ENCODE measurements at places on chromosomes 6 and 20.

DNA sequence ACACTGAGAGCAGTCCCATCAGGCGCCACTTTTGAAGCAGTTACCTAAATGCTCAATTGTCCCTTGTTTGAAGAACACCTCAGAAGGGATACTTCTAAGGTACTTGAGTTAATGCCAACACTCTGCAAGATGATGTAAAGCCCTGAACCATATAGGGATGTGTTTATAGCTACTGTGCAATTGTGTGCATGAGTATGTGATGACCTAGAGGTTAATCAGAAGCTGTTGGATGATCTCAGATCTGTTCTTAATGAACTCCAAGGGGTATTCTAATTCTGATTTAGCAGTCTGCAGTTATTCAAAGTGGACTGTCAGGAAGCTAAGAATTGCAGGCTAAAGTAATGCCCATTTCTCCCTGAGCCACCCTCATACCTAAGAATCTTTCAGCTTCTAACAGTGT is 158.3 kb downstream of the TMEM242 start:
- H3K4me1 ChIP-seq, result peaks cover 20% of the 10 kb centered on the region
- DNase-seq, result no peak
- H3K4me3 ChIP-seq, result no peak overlapping the region
- no peaks in the 10 kb centered on the region for H3K27me3 ChIP-seq
- H3K27ac ChIP-seq, result no peak overlapping the region

- DNase-seq, result no peak
- peak overlapping the region; percentile 98 for H3K27ac ChIP-seq
- peaks cover 74% of the 10 kb centered on the region for H3K4me1 ChIP-seq
- peaks cover 5% of the 10 kb centered on the region for H3K36me3 ChIP-seq
Observed at GRCh38 chr20:45339799-45340198, 8.4 kb downstream of the SDC4 start.

DNA sequence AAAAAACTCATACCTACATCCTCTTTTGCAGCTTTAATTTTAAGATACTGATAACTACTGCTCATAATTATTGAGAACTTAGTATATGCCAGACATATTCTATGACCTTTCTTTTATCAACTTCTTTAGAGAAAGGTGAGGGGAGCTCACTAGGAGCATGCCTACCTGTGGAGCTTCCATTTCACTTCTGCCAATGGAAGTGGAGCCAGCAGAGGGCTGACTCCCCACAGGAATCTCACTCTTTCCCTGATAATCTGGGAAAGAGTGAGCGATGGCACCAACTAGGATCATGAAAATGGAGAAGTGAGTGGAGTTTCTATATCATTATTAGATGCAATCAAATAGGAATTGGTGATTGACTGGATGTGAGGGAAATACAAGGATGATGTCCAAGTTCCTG is 484.9 kb downstream of the LMBRD1 start:
- H3K36me3 ChIP-seq, result no peaks in the 10 kb centered on the region
- H3K4me1 ChIP-seq, result no peaks in the 10 kb centered on the region
- H3K27me3 ChIP-seq, result no peaks in the 10 kb centered on the region
- H3K27ac ChIP-seq, result no peak overlapping the region

- H3K27me3 ChIP-seq, result no peaks in the 10 kb centered on the region
- no peak for DNase-seq
- H3K27ac ChIP-seq, result peak overlapping the region; percentile 30
Observed at GRCh38 chr6:134464690-134465411, 146.9 kb upstream of the SGK1 start.

DNA sequence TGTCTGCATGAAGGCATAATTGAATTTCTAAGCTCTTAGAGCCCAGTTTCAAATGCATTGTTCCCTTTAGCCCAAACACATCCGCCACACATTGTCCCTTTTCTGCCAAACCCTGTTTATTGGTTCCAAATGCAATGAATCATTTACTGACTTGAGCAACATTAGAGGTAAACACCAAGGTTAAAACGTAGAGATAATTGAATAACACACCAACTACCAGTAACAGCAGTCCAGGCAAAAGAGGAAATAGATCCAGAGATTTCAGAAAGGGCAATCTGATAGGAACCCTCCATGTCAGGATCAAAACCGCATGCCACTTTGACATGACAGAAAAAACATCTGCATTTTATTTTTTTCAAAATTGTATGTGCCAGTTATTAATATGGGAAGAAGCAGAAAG is 114.8 kb downstream of the PKHD1 start:
- H3K27me3 ChIP-seq, result peaks cover 35% of the 10 kb centered on the region
- no peak overlapping the region for H3K4me3 ChIP-seq

DNA sequence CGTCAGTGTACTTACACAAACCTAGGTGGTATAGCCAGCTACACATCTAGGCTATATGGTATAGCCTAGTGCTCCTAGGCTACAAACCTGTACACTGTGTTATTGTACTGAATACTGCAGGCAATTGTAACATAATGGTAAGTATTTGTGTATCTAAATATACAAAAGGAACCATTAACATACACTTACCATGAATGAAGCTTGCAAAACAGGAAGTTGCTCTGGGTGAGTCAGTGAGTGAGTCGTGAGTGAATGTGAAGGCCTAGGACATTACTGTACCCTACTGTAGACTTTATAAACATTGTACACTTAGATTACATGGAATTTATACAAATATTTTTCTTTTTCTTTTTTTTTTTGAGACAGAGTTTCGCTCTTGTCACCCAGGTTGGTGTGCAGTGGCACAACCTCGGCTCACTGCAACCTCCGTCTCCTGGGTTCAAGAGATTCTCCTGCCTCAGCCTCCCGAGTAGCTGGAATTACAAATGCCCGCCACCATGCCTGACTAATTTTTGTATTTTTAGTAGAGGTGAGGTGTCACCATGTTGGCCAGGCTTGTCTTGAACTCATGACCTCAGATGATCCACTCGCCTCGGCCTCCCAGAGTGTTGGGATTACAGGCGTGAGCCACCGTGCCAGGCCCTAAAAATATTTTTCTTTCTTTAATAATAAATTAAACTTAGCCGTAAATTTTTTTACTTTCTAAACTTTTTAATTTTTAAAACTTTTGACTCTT is 15.4 kb upstream of the KIAA1755 start:
- H3K27ac ChIP-seq, result no peak overlapping the region
- H3K36me3 ChIP-seq, result no peaks in the 10 kb centered on the region
- DNase-seq, result no peak
- no peaks in the 10 kb centered on the region for H3K27me3 ChIP-seq

- no peaks in the 10 kb centered on the region for H3K36me3 ChIP-seq
Observed at GRCh38 chr6:148265054-148265453, 77.6 kb upstream of the SASH1 start.

- peaks cover 3% of the 10 kb centered on the region for H3K4me1 ChIP-seq
- no peak overlapping the region for H3K4me3 ChIP-seq
- no peak for DNase-seq
- no peak overlapping the region for H3K27ac ChIP-seq
Observed at GRCh38 chr20:7971536-7972280, 31.4 kb upstream of the HAO1 start.

DNA sequence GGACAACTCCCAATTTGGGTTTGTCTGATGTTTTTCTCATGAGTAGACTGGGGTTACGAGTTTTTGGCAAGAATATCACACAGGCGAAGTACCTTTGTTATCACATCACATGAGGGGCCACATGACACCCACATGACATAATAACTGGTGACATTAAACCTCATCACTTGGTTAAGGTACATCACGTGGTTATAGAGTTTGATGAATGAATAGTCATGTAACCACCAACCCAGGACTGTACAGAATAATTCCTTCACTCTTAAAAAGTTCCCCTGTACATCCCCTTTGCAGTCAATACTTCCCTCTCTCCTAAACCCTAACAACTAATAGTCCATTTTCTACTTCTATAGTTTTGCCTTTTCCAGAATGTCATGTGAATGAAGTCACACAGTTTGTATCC is 83.4 kb downstream of the REV3L start:
- no peaks in the 10 kb centered on the region for H3K27me3 ChIP-seq
- peaks cover 62% of the 10 kb centered on the region for H3K36me3 ChIP-seq
- H3K27ac ChIP-seq, result no peak overlapping the region
- DNase-seq, result no peak

DNA sequence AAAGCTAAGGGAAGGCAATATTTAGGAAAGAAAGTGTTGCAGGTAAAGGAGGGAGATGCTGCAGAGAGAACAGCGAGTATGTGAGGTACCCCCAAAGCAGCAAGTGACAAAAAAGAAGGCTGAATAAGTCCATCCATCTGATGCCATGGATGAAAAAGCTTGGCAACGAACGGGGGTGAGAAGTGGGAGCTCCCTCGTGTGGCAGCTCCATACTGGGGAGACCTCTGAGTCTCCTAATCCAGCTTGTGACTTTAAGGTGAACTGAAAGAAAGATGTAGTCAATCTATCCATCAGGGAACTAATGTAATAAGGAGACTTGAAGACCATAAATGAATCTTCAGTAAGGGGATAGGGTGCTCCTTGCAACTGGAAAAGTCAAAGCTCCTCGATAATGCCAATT is 156.6 kb downstream of the OTOR start:
- no peak overlapping the region for H3K27ac ChIP-seq
- H3K4me1 ChIP-seq, result no peaks in the 10 kb centered on the region
- no peaks in the 10 kb centered on the region for H3K36me3 ChIP-seq

DNA sequence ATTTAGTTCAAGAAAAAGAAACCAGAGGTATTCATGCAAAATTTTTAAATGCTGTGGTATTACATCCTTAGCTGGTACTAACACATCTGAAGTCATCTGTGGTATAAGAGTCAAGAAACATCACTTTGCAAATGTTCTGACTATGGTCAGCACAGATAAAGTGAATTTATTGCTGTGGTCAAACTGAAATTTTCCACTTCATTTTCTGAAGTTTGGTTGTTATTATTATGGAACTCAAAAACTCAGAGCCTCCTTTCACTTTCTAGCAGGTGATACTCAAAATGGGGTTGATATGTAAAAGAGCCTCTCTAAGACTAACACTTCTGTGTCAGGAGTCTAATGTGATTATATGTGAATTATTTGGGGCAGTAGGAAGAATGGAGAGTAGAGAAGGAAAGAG is 257.8 kb downstream of the RNGTT start:
- no peak for DNase-seq
- no peak overlapping the region for H3K27ac ChIP-seq
- H3K4me1 ChIP-seq, result peaks cover 2% of the 10 kb centered on the region
- peaks cover 8% of the 10 kb centered on the region for H3K36me3 ChIP-seq

- H3K4me3 ChIP-seq, result no peak overlapping the region
- no peak for DNase-seq
- H3K27me3 ChIP-seq, result no peaks in the 10 kb centered on the region
- H3K4me1 ChIP-seq, result no peaks in the 10 kb centered on the region
- no peak overlapping the region for H3K27ac ChIP-seq
Observed at GRCh38 chr6:138205437-138206094, 12.7 kb downstream of the PBOV1 start.

DNA sequence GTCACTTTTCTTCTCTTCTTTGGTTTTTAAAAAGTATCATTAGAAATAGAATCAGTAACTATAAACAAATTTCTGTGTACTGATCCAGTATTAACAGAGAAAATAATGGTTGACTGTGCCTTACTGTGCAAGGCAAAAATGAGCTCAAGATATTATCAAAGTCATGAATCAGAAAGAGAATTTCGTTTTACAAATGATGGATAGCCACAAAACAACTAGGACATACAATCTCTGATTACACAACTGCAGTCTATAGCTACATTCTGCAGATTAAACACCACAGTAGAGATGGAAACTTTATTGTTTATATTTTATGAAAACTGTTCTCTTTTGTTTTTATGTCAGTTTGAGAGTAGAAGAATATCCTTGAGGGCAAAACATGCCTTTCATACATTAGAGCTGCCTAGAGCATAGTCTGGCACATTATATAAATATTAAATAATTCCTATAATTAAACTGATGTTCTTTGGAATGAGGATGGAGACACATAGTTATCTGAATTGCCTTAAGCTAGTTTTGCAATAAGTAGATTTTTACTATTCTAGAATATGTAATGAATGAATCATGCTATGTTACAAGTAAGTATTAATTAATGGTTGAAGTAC is 333.1 kb downstream of the LAMA2 start:
- DNase-seq, result no peak
- H3K36me3 ChIP-seq, result peaks cover 16% of the 10 kb centered on the region
- H3K27me3 ChIP-seq, result no peaks in the 10 kb centered on the region
- H3K27ac ChIP-seq, result peak overlapping the region; percentile 37
- no peak overlapping the region for H3K4me3 ChIP-seq
- peaks cover 27% of the 10 kb centered on the region for H3K4me1 ChIP-seq

DNA sequence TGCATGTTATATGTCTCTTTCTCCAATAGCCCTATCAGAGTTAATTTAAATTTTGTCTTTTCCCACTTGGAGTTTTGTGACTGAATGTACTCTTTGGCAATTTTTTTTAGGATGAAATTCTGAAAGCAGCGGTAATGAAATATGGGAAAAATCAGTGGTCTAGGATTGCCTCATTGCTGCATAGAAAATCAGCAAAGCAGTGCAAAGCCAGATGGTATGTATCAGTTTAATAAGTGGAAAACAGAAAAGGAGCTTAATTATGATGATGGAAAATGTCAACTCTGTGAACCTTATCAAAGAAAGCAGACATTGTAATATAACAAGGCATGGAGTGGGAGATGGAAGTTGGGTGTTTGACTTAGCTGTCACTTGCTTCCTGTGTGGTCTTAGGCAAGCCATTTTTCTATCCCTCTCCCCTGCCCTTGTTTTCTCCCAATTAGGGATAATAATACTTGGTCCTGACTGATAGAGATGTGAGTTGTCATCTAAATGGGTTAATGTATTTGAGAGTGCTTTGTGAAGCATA is 2.7 kb downstream of the CDC5L start:
- no peak for DNase-seq
- peaks cover 32% of the 10 kb centered on the region for H3K4me1 ChIP-seq
- H3K36me3 ChIP-seq, result peaks cover 23% of the 10 kb centered on the region
- H3K27ac ChIP-seq, result no peak overlapping the region

- H3K27me3 ChIP-seq, result peaks cover 27% of the 10 kb centered on the region
- H3K4me1 ChIP-seq, result no peaks in the 10 kb centered on the region
- no peak overlapping the region for H3K27ac ChIP-seq
- no peaks in the 10 kb centered on the region for H3K36me3 ChIP-seq
- H3K4me3 ChIP-seq, result no peak overlapping the region
Observed at GRCh38 chr20:37457921-37458320, 63.1 kb upstream of the NNAT start.

GRCh38 chr20:1894951-1895673 is at the start of gene SIRPA:
TSS of gene SIRPA (plus strand) at chr20:1895407. CDS start at chr20:1895448, 41 bp downstream.
- H3K4me1 ChIP-seq, result peaks cover 23% of the 10 kb centered on the region
- DNase-seq, result peak; percentile 41
- H3K4me3 ChIP-seq, result peak within 1 kb of the TSS; percentile 76
- no peaks in the 10 kb centered on the region for H3K36me3 ChIP-seq
- peaks cover 41% of the 10 kb centered on the region for H3K27me3 ChIP-seq
- no peak within 1 kb of the TSS for H3K27ac ChIP-seq

DNA sequence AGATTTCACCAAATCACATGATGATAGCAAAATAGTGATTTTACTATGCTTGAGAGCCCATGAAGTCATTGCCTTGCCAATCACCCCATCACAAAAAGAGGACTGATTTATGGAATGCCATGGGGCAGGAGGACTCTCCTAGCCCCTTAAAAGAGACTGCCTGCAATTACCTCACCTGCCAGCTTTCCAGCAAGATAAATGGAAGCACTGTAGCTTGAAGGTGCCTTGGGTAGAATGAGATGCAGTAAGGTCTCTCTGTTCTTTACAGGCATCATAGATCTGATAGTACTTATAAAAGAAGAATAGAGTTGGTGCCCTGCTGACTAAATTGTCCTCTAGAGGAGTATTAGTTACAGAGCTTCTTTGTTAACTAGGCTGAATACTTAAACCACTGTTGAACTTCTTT is 242.3 kb downstream of the TMEM242 start:
- H3K4me3 ChIP-seq, result no peak overlapping the region
- no peak overlapping the region for H3K27ac ChIP-seq
- peaks cover 8% of the 10 kb centered on the region for H3K36me3 ChIP-seq
- DNase-seq, result no peak

- no peak overlapping the region for H3K4me3 ChIP-seq
- no peak for DNase-seq
- H3K27ac ChIP-seq, result no peak overlapping the region
- H3K4me1 ChIP-seq, result peaks cover 35% of the 10 kb centered on the region
- H3K27me3 ChIP-seq, result no peaks in the 10 kb centered on the region
Observed at GRCh38 chr20:10542442-10542841, 107.3 kb downstream of the SLX4IP start.
